ENCODE measurements at places on chromosomes 2 and 18.
A peak's percentile ranks its signal among the peaks of the same experiment; 100 is the strongest.

- no peaks in the 10 kb centered on the region for H3K27me3 ChIP-seq
- no peak for DNase-seq
- H3K27ac ChIP-seq = no peak overlapping the region
- no peaks in the 10 kb centered on the region for H3K4me1 ChIP-seq
Observed at GRCh38 chr2:212428681-212429478, 109.7 kb downstream of the ERBB4 start.

GRCh38 chr2:231674587-231675338 is 33.6 kb upstream of the PTMA start:
- DNase-seq = peak; percentile 74
- no peak overlapping the region for H3K4me3 ChIP-seq
- H3K4me1 ChIP-seq = peaks cover 36% of the 10 kb centered on the region
- H3K36me3 ChIP-seq = no peaks in the 10 kb centered on the region
- H3K27ac ChIP-seq = peak overlapping the region; percentile 57
- peaks cover 2% of the 10 kb centered on the region for H3K27me3 ChIP-seq

GRCh38 chr2:176445956-176446355 is 176.7 kb downstream of the MTX2 start:
- H3K27me3 ChIP-seq = peaks cover 2% of the 10 kb centered on the region
- no peak overlapping the region for H3K27ac ChIP-seq
- H3K36me3 ChIP-seq = no peaks in the 10 kb centered on the region

DNA sequence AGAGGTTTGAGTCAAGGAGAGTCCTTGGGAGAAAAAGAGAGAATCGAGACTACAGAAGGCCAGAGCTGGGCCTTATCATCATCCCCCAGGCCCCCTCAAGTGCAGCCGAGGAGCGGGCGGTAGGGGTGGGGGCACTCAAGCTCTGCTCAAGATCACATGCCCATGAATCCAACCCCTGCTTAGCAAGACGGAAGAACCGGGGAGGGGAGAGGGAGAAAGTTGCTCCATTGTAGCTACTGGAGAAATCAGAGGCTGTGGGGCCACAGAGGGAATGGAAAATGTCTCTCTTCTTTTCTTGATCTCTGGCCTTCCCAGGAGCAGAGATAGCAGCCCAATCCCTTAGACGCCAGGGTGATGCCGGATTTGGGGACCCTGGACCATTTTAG is 14.6 kb downstream of the SLC4A3 start:
- H3K27me3 ChIP-seq = peaks cover 6% of the 10 kb centered on the region
- no peak overlapping the region for H3K4me3 ChIP-seq
- no peak for DNase-seq
- no peaks in the 10 kb centered on the region for H3K36me3 ChIP-seq

GRCh38 chr18:39455285-39455684 is 1889.7 kb upstream of the CELF4 start:
- H3K36me3 ChIP-seq = no peaks in the 10 kb centered on the region
- no peak overlapping the region for H3K4me3 ChIP-seq
- peaks cover 2% of the 10 kb centered on the region for H3K4me1 ChIP-seq
- no peaks in the 10 kb centered on the region for H3K27me3 ChIP-seq
- DNase-seq = no peak
- no peak overlapping the region for H3K27ac ChIP-seq
